ENCODE measurements at places on chromosomes 7 and 10.

DNA sequence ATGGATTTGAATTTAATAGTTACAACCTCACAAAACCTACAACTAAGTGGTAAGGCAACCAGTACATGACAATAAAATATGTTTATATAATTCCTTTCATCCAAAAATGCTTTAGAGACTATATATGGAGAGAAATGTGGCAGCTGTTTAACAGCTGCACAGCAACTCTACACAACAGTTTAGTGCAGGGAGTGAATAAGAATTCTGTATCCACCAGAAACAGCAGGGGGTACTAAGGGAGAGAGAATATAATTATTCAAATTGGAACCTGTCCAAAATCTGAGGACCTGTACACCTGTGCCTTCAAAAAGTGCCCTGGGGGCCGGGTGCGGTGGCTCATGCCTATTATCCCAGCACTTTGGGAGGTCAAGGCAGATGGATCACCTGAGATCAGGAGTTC, 49.6 kb downstream of the POLL start:
- no peak for DNase-seq

DNA sequence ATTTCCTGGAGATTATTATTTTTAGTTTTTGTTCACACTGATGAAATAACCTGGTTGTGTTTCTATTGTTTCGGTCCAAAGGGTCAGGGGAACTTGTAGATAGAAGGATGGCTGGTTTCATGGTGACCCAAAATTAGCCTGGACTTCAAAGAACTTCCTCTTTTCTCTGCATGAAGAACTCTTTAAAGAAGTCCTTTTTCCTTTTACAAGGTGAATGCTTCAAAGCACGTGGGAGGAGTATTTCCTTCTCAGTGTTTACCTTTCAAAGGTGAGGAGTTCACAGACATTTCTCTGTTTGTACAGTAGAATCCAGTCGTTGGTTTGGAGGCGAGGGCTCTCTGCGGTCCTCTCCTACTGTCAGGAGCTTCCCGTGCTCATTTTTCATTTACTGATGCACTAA, 561.7 kb downstream of the GATA3 start:
- no peak for DNase-seq

DNA sequence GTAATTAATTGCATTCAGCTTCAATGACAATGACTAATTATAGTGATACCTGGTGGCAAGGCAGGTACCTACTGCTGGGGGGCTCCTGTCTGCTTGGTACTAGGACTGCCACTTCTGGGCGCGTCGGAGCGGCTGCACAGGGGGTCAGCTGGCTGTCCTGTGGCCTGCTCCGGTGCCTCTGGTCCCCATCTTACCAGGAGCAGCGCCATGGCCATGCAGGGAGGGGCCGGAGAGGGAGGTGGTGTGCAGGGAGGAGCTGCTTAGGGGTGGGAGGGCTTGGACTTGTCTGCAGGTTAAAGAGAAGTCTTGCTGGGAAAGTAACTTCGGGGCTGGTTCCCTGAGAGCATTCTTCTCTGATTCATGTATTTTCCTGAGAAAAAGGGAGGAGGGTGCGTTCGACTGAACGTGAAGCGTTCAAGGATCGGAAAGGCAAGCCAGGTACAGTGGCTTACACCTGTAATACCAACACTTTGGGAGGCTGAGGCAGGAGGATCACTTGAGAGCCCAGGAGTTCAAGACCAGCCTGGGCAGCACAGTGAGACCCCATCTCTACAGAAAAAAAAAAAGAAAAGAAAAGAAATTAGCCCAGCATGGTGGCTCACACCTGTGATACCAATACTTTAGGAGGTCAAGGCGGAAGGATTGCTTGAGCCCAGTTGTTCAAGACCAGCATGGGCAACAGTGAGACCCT, 15.4 kb downstream of the CUX1 start:
- DNase-seq = no peak

DNA sequence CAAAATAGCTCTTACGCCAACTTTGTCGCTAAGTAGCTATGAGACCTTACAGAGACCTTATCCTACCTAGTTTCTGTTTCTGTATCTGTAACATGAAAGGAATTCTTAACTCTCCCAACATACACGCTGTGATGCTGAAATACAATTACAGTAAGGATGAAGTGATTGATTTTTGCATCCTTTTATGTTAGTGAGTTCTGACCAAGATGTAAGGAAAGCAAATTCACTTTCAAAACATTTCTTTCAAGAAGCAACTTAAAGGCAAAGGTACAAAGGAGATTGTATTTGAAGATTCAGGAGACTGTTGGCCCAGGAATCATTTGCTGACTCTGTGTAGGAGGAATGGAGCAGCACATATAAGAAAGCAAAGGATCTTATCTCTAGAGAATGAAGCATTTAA, 7.1 kb upstream of the ANK3 start:
- DNase-seq = no peak

DNA sequence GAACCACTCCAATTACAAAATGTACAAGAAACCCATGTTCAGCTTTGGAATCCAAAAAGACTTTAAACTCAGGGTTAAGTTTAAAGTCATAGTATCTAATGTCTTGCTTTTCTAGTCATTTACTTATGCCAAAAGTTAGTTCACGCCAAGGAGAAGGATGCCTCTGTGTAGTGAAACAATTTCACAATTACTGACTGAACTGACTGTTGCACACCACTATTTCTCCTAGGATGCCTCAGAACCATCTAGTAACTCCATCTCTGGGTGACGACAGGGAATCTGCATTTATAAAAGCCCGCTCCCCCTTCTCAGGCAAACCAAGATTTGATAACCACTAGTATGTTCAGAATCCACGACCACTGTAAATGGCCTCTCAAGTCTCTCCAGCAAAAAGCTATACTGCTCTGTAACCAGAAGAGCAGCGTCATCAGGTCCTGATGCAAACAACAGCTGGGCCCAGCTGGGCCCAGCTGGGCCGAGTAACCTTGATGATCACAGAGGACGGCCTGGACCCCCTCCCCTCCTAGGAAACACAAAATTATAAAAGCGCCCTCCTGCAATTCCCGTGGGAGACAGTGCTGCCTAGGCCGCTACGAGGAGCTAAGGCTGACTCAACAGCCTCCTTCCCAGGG, 680 bp upstream of the ADO start:
- no peak for DNase-seq

DNA sequence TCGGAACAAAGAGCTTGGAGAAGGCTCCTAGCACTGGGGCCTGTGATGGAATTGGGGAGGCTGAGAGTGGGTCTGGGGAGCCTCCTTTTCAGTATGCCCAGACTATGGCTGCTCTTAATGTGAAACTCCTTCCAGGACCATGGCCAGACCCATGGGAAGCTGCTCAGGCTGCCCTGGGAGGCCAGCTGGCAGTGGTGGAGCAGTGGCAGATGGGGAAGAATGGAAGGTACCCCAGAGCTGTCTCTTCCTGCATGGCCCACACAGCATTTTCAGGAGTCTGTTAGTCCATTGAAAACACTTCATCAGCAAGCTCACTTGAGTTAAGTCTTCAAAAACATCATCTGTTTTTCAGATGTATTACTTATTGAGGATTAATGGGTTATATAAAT, 18.5 kb downstream of the NACAD start:
- DNase-seq = no peak

GRCh38 chr7:15370441-15370840, 191.4 kb downstream of the AGMO start:
- no peak for DNase-seq

DNA sequence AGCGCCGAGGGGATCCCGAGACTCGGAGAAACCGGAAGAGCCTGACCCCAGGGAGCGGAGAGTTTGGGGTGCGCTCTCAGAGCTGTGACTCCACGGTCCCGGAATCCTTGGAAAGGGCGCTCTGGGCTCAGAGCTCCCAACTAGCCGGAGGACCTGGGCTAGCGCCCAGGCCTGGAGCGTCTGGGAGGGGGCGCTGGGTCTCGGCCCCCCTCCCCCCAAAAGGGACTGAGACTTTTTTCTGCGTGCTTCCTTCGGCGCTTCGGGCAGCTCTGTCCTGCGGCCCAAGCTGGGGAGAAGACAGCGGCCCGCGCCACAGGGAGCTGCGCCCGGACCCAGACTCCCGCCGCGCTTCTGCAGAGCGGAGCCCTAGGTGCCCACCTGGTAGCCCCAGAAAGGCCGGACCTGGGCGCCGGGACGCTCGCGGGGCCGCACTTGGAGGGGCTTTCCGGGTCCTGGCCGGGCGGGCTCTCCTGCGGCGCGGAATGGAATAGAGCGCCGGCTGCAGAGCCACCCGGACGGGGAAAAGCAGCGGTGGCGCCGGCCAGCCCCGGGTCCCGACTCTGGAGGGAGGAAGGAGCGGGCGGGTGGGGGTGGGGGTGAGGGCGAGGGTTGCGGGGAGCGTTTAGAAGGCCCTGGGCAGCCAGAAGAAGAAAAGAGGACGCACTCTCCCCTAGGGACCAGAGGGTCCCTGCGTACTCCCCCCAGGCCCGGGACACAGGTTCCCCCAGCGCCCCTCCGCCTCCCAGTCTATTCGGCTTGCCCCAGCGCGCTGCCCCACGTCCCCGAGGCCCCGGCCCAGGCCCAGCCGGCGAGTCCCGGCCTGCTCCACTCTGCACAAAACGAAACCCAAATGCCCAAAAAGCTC, 4.7 kb downstream of the ZNF503 start:
- DNase-seq = no peak

DNA sequence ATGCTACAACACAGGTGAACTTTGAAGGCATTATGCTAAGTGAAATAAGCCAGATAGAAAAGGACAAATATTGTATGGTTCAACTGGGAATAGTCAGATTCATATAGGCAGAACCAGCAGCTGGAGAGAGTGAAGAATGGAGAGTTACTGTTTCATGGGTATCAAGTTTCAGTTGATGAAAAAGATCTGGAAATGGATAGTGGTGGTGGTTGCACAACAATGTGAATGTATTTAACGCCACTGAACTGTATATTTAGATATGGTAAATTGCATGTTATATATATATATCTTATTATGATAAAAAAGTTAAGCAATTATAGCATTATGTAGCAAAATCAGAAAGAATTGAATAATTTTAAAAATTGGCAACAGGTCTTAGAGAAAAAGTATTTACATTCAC, 3.9 kb downstream of the LMBR1 start:
- no peak for DNase-seq

- peak; percentile 22 for DNase-seq
These were observed 298.2 kb downstream of the FRMD4A start for GRCh38 chr10:14032406-14032998.

- peak; percentile 14 for DNase-seq
These were observed 48.7 kb downstream of the GPR141 start for GRCh38 chr7:37732253-37732652.

DNA sequence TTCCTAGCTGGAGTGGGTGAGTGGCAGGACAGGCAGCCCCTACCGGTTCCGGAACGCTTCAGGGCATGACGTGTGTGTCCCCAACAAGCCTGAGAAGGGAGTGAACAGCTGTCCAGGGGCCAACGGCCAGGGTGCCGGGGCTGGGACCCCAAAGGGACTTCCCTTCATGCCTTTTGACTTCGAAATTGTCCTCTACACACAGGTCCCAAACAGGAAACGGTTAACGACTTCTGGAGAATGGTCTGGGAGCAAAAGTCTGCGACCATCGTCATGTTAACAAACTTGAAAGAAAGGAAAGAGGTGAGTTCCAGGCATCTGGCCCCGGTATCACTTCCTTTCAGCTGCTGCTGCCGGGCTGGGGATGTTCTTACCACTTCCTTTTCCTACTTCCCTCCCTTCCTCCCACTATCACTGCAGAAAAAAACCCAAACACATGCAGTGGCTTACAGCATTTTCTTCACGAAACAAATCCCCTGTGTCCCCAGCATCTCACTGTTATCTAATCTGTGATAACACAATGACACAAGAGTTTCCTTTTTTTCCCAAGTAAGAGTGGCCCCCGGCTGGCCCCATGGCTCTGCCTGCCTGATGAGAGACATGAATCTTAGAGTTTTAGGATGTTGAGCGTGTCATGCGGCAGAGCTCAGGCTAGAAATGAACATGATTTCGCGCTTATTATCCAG, 63.2 kb downstream of the MKI67 start:
- DNase-seq = no peak

DNA sequence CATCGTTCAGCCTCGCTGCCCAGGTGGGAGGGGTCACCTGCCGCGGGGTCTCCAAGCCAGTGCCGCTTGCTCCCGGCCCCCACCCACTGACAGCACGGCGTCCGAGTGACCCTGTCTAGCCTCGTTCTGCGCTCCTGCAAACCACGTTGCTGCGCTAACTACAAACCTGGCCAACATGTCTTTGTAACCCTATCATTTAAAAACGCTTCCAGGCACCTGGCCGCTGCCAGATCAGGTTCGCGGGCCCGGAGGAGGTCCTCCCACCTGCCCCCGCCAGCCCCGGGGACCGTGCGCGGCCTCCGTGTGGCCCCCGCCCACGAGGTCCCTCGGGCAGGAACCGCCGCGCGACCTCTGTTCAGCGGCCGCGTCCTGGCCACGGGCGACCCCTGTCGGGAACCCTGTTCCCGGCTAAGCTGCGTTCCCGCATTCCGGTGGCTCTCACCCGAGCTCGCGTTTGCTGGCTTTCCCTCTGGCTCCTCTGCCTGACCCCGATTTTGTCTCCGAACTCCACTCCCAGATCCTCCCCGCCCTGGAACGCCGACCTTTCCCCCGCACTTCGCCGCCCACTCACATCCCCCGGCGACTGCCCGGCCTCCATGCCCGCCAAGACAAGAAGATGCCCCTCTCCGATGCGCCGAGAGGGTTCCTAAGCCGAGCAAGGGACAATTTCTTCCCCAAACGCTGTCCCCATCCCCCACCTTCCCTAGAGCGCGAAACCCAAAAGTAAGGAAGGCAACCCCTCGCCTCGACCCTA, 2.4 kb downstream of the SFMBT2 start:
- DNase-seq = no peak

DNA sequence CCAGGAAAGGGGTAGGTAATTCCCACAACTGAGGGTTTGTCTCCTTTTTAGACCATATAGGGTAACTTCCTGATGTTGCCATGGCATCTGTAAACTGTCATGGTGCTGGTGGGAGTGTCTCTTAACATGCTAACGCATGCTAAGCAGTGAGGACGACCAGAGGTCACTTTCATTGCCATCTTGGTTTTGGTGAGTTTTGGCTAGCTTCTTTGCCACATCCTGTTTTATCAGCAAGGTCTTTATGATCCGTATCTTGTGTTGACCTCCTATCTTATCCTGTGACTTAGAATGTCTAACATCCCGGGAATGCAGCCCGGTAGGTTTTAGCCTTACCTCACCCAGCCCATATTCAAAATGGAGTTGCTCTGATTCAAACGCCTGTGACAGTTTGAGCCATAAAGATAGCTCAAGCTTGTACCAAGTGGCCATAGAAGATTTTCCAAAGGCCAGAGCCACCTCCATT, 176.0 kb upstream of the NAMPT start:
- no peak for DNase-seq

DNA sequence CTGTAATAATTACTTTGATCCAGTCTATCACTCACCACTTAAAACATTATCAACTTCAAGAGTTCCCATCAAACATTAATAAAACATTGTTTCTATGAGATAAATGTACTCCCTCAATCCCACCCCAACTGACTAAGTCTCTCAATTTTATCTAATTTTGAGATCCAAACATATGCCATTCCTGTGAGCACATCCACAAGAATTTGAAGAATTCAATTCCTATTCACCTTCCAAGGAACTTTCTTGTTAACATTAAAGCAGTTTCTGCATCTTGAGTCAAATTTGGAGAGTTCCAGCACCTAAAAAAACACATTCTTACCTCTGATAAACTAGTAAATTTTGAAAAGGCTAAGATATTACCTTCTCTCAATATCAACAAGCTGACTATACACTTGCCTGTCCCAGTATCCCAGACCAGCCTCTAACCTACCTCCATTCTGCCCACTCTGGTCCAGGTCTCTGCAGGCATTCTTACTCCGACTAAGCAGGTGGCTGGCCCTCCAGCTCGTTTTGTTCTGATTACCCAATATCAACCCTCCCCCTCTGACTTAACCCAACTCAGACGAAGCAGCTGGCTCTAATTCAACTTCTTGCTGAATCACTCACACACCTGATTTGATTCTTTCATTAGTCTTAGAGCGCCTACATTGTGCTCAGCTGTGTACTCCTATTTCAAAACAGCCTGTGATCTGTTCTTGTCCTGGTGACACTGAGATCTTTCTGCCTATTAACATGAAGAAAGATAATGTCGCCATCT, 275.2 kb downstream of the IPMK start:
- peak; percentile 19 for DNase-seq

Data from H54 (cell line).